Anterior cingulate cortex (tissue), 58 donors: ENCODE measurements at places on chromosomes 3 and 15.

- no peak for DNase-seq
Observed at GRCh38 chr3:50233176-50233575, 2.8 kb upstream of the GNAI2 start.

- DNase-seq, result no peak
Observed at GRCh38 chr3:135792174-135792573, 173.4 kb upstream of the PPP2R3A start.

GRCh38 chr15:42085236-42085605 is 9.1 kb downstream of the PLA2G4D start:
- no peak for DNase-seq

- no peak for DNase-seq
Observed at GRCh38 chr3:56977561-56977889, 82.9 kb upstream of the SPATA12 start.

DNA sequence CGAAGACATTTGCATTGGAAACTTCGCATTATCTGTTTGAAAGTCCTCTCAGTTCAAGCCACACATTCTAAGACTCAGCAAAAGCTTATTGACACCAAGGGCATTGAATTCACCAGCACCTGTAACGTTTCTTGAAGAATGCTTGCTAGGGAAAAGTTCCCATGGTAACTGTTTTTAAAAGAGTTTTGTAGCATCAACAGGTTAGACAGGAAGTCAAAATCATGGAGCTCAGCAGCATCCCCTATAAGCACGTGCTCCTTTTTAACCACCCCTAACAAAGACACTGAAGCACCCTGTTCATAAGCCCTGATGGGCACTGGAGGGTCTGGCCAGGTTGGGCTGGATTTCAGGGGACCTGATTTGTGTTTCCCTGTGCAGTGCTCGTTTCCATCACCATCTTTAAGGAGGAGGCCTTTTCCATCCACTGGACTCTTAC is 229.7 kb upstream of the BHLHE40 start:
- no peak for DNase-seq

DNA sequence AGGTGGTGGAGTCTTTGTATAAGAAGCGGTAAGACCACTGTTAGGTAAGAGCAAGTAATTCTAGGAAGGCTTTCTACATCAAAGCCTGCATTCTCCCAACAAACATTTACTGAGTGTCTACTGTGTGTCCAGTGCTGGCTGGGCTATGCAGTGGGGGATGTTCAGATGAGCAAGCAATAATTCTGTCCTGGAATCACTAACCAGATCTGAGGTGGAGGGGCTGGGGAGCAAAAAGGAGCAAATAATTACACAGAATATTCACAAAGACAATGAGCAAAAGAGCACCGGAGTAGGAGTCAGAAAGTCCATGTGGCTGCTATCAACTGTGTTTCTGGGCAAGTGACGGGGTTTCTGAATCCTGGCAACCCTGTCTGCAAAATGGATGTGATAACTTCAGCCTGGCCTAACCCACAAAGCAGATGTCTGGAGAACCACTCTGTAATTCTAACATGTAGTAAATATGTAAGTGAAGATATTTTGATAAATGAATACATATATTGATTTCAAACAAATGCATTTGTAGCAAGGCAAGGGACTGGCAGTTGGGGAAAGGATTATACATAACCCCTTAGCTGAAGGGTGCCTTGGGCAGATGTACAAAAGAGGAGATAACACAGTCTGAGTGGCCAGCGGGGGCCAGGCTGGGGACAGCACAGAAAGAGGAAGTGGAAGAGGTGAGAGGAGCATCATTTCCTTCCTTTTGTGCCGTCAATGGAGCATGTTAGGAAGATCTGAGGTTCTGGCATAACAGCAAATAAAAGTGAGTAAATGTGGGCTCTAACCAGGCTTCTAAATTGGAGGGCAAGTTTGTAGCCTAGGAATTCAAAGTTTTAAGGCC is 28.8 kb downstream of the CYP8B1 start:
- peak; percentile 4 for DNase-seq

DNA sequence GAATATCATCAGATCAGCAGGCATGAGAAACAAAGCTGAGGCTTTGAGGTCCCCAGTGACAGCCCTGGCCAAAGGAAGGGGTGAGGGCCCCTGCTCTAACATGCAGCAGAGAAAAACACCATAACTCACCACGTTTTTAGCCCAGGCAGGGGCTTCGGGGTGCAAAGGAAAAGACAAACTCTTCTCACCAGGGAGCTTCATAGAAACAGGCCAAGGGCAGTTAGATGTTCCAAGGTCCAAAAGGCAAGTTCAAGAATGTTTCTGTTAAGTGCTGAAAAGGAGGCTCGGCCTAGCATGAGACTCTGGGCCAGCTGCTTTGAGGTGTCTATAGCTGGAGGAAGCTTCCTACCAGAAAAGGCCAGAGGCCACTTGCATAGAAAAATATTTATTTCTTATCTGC is 608.4 kb upstream of the CFAP20DC start:
- no peak for DNase-seq
